ENCODE measurements at places on chromosomes 6 and 20.

GRCh38 chr6:47144306-47144705, 102.2 kb upstream of the ADGRF1 start:
- peak; percentile 87 for DNase-seq

DNA sequence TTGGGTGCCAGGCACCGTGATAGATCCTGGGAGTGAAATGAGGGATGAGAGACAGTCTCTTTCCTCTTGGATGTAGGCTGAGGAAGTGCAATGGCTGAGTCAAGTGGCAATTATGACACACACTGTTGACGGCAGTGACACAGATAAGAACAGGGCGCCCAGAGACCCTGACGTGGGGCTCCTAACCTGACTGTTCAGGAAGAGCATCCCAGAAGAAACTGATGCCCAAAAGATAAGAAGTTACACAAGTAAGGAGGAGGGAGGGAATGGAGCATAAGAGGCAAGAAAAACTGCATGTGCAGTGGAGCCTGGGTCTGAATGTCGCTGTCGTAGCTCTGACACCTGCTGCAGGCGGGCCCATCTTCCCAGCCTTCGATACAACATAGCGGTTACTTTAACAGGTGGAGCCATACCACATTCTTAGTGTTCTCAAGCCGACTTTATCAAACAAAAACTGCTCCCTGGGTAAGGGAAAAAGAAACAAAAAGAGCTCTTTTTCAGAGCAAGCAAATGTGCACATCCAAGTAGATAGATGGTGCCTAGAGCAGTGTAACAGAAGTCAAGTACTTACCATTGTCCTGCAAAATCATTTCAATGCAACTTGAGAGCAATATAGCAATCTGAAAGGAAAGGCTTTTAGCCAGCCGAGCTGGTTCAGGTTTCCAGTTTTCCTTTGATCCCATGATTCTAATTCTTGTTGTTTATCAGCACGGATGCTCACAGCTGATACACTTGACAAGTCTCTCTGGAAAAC, 463.9 kb upstream of the JARID2 start:
- DNase-seq, result peak; percentile 26

DNA sequence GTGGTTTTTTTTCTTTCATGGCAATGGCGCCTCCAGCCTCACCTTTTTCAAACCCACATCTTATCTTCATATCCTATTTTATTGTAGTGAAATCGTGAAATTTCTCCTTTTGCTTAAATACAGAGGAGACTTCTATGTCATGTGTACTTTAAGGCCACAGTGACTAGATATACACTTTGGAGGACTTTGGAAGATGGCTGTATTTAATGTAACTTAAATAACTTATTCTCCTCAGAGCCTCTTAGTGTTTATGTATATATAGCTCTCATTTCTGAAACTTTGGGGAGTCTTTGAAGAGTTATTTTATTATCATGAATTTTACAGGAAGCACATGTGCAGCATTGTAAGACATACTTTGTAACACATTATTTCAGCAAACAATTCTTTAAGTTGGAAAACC, 968 bp downstream of the LAMA2 start:
- no peak for DNase-seq

GRCh38 chr6:27743787-27744186, 168.4 kb downstream of the OR2B2 start:
- DNase-seq, result no peak

DNA sequence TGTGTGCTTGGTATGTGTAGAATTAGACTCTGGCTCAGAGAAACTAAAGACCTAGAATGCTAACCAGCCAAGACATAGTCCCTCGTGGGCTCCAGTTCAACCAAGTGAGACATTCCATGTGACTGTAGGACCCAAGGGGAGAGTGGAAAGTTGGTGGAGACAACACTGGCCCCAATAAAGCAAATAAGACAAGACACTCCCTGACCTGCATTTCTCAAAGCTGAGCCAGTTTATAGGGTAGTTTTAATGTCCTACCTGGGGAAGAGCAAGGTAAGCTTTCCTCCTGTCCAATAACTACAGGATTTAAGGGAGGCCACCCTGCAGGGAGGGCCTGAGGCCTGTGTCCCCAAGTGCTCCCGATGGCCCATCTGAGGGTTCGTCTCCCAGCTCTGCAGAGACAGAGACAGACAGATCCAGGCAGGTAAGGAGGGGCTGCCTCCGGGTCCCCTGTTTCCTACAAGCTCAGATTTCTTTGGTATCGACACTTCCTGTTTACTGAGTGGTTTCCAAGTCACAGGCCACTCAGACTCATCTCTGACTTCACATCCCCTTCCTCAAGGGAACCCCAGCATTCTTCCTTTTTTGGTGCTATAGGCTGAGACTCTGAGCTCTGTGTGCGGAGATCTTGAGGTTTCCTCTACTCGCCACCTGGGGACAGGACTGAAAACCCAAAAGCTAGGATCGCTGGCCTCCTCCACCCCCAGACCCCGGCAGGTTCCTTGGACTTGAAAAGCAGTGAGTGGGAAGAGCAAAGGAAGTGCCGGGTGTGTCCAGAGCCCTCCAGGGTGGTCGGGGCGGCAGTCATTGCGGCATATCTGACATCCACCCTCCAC, 92.4 kb downstream of the PRND start:
- peak; percentile 95 for DNase-seq

- peak; percentile 35 for DNase-seq
Measured at GRCh38 chr6:4664117-4664626, 112.0 kb upstream of the CDYL start.

DNA sequence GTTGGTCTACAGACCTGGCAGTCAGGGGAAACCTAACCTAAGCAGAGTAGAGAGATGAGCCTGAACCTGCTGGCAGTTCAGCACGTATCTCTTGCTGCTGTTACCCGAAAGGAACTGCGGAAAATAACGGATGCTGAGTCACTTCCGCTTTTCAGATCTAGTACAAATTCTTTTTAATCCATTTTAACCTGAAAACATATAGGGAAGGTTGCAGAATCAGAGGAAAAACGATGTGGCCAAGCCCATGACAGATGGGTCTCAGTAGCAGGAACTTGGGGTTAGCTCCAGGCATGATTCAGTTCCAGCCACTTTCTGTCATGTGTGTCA, 351.9 kb upstream of the PRND start:
- peak; percentile 65 for DNase-seq

DNA sequence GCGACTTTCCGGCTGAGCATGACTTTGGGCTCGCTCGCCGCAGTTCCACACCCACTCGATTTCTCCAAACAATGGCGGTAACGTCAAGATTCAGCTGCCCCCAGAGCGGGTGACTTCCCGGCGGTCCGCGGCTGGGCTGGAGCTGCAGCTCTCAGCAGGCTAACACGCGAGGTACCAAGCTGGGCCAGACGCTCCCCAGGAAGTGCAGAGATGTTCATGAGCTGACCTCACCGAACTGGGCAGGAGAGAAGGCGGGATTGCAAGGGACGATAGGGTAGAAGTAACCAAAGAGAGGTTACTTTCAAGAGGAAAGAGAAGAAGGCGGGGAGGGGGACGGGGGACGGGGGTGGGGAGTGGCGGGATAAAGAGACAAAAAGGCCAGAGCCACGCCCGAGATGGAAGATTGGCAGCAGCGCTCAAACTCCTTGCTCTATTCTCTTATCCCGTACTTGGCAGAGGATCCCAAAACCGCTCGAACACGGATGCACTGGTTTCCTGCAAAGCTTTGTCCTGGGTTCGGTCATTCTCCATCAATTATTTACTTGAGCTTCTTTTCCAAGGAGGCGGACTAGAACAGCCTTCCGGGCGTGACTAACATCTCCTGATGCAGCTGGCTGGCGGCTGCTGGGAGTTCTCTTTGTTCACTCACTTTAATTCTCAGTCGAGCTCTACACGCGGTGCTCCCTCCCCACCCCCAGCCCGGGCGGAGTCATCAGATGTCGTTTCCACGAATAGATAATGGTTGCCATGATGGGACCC, at the start of gene MTCL3:
TSS of gene MTCL3 (minus strand) at position 626 of the 759 bp plus-strand sequence.
- no peak for DNase-seq

DNA sequence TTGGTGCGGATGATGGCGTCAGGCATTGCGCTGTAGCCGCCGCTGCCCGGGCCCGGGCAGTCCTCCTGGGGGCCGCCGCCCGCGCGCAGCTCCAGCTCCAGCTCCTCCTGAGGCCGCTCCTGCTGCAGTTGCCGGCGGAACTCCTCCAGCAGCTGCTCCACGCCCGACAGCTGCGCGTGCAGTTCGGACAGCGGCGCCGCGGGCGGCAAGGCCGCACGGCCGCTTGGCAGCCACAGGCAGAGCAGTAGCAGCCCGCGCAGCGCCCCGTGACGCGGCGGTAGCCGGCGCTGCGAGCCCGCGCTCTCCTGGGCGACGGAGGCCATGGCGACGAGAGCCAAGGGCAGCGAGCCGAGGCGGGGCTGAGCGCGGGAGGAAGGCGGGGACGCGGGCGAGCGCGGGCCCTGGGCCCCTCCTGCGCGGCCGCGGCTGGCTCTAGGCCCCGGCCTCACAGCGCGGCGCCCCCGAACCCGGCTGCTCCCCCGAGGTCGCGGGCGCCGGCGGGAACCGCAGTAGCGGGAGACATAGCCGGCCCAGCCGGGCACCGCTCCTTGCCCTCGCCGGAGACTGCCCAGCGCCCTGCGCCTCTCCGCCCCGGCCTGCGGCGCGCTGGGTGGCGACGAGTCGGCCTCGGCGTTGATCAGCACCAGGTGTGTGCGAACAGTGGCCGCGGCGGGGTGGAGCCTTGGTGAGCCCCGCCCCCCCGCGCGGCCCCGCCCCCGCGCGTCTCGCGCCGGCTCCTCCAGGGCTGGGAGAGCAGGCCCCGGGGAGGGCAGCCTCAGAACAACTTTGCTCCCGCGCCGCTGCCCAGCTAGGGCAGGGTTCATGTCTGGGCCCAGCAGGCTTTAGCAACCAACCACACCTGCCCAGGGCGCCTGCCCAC, at the start of gene LRP11:
TSS of gene LRP11 (minus strand) at position 662 of the 880 bp plus-strand sequence. CDS start at position 323, 339 bp downstream.
- DNase-seq, result peak; percentile 82

GRCh38 chr6:168078175-168078942, 653 bp downstream of the FRMD1 start:
- DNase-seq, result no peak

GRCh38 chr6:45378334-45378926, 696 bp upstream of the SUPT3H start:
- peak; percentile 52 for DNase-seq

DNA sequence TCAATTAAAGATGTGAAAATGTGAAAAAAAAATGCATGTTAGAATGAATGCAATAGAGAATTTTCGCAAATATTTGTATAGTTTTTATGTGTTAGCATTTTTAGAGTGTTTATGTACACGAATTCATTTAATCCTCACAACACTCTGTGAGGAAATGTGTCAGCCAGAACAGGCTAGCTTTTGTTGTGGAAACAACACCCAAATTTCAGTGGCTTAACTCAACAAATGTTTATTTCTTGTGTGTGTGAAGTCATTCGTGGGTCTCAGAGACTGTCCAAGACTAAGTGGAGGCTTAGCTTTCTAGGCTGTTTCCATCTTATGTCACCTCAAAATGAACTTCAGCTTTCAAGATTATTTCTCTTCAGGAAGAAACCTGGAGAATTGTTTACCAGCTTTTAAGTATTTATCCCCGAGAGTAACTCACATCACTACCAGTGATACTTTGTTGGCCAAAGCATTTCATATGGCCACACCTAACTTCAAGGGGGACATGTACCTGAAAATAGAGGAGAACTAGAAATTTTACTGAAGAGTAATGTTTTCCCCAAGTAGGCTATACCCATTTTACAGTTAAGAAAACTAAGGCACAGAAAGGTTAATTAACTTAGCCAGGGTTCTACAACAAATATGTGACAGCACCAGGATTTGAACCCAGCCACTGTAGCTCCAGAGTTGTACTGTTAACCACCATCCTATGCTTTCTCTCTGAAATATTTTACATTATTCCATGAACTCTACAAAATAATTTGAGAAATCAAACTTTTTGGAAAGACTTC, 306.1 kb downstream of the QKI start:
- no peak for DNase-seq

GRCh38 chr20:63261060-63261794, 7.0 kb upstream of the NKAIN4 start:
- DNase-seq, result no peak

GRCh38 chr6:110098511-110099116, 80.9 kb downstream of the WASF1 start:
- no peak for DNase-seq

GRCh38 chr6:16222826-16223225, 15.6 kb upstream of the GMPR start:
- no peak for DNase-seq

GRCh38 chr6:111709201-111709600, 103.5 kb upstream of the TRAF3IP2 start:
- no peak for DNase-seq

- peak; percentile 28 for DNase-seq
Measured at GRCh38 chr6:26604026-26604425, 7.3 kb downstream of the ABT1 start.

GRCh38 chr6:84769306-84769705, 4.9 kb upstream of the TBX18 start:
- DNase-seq, result no peak

DNA sequence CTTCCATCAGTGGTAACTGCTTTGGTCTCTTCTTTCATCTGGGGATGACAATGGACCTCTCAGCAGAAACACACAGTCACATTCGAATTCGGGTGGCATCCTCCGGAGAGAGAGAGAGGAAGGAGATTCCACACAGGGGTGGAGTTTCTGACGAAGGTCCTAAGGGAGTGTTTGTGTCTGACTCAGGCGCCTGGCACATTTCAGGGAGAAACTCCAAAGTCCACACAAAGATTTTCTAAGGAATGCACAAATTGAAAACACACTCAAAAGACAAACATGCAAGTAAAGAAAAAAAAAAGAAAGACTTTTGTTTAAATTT, 6.1 kb downstream of the EDN1 start:
- no peak for DNase-seq

GRCh38 chr6:150999107-150999506, 133.6 kb downstream of the MTHFD1L start:
- DNase-seq, result no peak

DNA sequence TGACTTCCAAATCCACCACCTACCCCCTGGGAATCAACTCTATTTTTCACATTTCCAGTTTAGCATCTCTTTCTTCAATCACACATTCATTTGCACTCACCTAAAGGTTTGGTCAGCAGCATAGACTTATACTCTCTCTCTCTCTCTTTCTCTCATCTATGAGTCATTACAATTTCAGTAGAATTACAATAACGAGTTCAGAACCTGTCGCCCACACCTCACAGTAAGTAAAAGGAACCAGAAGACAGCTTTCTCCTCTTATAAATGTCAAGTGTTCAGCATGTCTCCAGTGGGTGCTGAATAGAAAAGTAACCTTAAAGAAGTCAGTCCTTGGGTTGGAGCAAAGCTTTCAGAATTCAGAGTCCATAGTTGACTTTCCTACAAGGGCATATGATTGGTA, 1.1 kb upstream of the PHACTR1 start:
- no peak for DNase-seq

DNA sequence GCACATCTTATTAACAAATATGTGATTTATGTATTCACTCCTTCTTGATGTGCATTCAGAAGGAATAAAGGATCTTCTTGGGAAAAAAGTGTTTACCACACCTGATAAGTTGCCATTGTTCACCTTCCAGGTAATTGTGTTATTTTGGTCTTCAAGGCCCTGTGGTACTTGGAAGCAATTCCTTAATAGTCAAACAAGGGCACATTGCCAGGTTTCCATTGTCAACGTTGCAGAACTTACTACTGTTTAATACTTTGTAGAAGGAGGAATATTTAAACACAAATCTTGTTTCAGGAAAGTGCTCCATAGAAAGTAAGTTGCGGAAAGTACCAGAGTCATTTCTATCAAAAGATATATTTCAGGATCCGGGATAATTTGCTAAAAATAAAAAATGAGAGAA, 129.5 kb upstream of the SGK1 start:
- DNase-seq, result peak; percentile 42

- DNase-seq, result no peak
Measured at GRCh38 chr6:99602520-99603420, 3.9 kb upstream of the PRDM13 start.

GRCh38 chr6:12094689-12095088, 82.6 kb downstream of the HIVEP1 start:
- DNase-seq, result no peak

GRCh38 chr20:53915446-53916172, 154.8 kb downstream of the BCAS1 start:
- DNase-seq, result peak; percentile 98

Data from suppressor macrophage (primary cell).